ENCODE measurements at places on chromosomes 2 and 18.

DNA sequence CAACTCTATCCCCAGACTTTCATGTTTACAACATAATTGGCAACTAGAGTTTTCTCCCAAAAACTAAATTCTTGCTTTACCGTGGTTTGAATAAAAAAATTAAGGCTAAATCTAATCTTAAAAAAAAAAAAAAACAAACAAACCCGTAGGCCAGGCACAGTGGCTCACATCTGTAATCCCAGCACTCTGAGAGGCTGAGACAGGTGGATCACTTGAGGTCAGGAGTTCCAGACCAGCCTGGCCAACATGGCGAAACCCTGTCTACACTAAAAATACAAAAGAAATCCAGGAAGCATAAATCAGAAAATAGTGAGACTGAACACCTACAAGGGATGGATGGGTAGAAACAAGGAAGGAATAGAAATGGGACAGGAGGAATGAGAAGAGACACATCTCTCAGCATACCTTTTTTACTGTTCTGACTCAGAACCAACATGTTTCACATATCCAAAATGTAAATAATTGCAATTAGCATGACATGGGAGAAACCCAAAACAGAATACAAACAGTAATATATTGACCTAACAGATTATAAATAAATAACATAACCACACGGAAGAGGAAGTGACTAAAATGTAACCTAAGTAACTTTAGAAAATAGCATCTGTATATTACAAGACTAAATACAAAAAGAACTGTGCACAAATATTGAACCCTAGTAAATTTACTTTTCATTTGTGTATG, 17.5 kb downstream of the MGAT4A start:
- DNase-seq = no peak

DNA sequence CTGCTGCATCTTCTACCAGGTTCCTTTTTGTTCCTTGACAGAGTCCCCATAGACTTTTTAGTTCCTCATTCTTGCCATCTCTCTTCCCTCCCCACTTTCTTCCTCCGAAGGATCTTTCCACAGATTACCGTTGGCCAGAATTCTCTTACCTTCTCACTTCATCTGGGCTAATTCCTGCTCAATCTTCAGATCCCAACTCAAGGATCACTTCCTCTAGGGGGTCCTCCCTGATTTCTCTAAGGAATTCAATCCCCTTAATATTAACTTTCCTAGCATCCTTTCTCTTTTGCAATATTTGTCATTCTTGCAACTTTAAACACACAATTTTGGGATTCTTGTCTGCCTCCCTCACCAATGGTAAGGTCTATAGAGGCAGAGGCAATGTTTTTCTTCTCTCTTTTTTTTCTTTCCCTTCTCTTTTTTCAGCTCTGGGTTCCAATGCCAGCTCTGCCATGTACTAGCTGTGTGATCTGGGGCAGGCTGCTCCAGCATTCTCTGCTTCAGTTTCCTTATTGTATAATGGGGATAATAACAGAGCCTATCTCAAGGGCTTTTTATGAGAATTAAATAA, 5.4 kb upstream of the KCNE4 start:
- DNase-seq = no peak

GRCh38 chr18:26008619-26009018, 81.8 kb downstream of the SS18 start:
- no peak for DNase-seq

- no peak for DNase-seq
Measured at GRCh38 chr2:177204417-177204816, 8.2 kb upstream of the HNRNPA3 start.

DNA sequence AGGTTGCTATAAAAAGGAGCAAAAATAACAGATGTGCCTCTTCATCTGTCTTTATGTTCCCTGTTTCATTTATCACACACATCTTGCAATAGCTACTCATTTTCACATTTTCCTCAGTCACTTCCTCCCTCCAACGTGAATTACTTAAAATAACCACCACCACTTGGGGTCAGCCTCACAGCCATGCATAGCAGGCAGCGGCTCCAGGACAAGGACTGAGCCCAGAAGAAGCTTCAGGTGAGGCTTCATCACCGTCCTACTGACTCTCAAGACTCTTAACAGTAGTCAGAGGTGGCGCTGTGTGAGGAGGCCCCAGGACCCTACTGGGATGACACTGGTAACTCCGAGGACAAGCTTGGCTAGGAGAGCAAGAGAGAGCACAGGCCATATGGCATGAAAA, 15.5 kb upstream of the ST8SIA5 start:
- DNase-seq = no peak

DNA sequence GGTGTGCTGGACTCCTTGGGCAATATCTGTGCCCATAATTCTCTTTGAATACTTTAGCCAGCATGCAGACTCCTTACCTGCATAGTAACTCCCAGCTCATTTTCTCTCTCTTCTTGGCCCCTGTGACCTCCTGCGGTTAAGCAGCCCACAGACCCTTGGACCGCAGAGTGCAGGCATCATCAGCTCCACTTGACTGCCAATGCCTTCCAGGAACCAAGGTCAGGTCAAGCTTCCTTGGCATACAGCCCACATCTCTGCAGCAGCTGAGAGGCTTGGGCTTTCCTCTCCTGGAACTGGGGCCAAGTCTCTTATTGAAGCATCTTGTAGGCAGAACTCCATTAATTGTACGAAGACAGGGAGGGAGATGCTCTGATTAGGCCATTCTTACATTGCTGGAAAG, 130.1 kb upstream of the PIEZO2 start:
- no peak for DNase-seq

- no peak for DNase-seq
Measured at GRCh38 chr2:189147361-189147760, 32.2 kb downstream of the COL5A2 start.

GRCh38 chr2:42787424-42787787, 5.0 kb downstream of the HAAO start:
- DNase-seq = no peak

DNA sequence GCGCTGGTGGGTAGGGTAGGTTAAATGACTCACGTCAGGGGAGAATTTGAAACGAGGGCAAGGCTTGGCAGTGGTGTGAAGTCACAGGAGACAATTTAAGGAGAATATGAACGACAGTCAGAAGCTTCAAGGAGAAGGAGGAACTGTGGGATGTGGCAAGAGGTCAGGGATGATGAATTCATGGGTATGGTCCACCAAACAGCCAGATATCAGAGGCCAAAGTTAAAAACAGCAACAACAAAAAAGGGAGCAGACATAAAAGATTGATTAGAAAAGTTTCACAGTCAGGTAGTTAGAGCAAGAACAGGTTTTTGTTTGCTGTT, 1.4 kb upstream of the ZNF396 start:
- no peak for DNase-seq

GRCh38 chr18:63109022-63109421, 210.5 kb downstream of the BCL2 start:
- no peak for DNase-seq

GRCh38 chr2:217402761-217403383, 543.0 kb upstream of the TNP1 start:
- DNase-seq = no peak

- no peak for DNase-seq
Measured at GRCh38 chr2:187748958-187749357, 194.7 kb upstream of the TFPI start.

DNA sequence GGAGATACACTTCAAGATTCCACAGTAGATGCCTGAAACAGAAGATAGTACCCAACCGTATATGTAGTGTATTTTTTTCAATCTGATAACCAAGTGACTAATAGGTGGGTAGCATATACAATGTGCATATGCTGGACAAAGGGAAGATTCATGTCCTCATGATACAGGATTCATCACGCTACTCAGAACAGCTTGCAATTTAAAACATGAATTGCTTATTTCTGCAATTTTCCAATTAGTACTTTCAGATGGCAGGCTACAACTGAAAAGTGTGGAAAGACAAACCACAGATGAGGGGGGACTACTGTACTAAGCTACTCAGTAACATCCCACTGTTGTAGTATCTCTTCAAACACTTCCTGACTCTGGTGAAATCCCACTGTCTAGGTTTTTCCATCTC, 3.7 kb downstream of the IER3IP1 start:
- DNase-seq = no peak

GRCh38 chr2:23699580-23699925, 227.4 kb downstream of the ATAD2B start:
- no peak for DNase-seq

DNA sequence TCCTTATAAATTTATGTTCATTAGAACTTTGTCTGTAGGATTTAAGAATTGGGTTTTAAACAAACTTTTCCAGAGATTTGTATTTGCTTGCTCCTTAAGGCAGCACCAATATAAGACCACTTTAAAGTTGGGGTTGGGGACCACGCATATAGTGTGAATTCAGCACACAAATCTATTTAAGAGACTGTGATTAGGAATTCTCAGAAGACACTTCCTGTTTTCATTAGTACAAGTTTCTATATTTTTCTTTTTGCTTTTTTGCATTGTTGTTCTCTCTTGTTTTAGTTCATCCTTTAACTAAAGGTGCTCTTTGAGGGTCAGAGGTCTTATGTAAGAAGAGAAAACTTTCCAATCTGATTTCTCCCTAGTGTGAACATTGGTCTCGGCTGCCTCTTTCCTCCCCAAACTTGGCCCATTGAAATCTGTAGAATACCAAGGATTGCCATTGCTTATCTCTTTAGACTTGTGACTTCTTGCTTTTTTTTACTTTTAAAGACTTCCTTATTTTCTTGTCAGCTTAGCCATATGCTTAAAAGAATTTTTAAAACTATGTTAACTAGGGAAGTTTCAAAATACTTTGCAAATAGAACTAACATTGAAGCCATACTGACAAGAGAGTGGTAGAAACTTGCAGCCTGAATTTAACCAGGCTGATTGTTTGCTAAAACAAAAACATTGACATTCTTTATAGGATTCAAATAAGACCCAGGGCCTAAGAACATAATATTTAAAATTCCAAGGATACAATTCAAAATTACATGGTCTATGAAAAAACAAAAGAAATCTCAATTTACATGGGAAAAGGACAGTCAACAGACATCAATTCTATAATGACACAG, 264.1 kb upstream of the FN1 start:
- no peak for DNase-seq

GRCh38 chr2:157782057-157782845, 93.9 kb downstream of the ACVR1 start:
- DNase-seq = no peak

- no peak for DNase-seq
Measured at GRCh38 chr2:790634-791245, 113.5 kb upstream of the TMEM18 start.

DNA sequence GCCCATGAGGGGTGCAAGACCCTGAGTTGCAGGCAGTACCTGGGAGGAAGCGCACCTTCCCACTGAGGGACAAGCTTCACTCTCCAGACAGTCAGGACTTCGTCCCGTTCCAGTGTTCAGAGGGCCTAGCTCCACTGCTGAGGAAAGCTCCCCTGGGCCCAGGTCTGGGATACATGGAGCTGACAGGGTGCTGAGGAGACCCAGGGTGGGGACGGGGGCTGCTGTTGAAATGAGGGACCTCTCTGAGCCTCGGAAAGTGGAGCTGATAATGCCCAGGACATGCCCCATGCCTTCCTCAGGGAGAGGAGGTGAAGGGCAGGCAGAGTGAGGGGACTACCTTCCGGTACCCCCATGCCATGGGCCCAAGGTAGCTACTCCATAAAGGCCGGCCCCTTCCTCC, 169.2 kb upstream of the MYCN start:
- no peak for DNase-seq

GRCh38 chr2:11168488-11168887, 13.2 kb downstream of the SLC66A3 start:
- DNase-seq = no peak

GRCh38 chr18:12001421-12001820, 20.1 kb downstream of the IMPA2 start:
- DNase-seq = no peak

GRCh38 chr18:61815885-61816470, 76.8 kb downstream of the RNF152 start:
- DNase-seq = no peak

- no peak for DNase-seq
Measured at GRCh38 chr2:219076253-219076652, 15.5 kb upstream of the IHH start.

GRCh38 chr18:46097431-46097800, 680 bp downstream of the ATP5F1A start:
- DNase-seq = no peak

DNA sequence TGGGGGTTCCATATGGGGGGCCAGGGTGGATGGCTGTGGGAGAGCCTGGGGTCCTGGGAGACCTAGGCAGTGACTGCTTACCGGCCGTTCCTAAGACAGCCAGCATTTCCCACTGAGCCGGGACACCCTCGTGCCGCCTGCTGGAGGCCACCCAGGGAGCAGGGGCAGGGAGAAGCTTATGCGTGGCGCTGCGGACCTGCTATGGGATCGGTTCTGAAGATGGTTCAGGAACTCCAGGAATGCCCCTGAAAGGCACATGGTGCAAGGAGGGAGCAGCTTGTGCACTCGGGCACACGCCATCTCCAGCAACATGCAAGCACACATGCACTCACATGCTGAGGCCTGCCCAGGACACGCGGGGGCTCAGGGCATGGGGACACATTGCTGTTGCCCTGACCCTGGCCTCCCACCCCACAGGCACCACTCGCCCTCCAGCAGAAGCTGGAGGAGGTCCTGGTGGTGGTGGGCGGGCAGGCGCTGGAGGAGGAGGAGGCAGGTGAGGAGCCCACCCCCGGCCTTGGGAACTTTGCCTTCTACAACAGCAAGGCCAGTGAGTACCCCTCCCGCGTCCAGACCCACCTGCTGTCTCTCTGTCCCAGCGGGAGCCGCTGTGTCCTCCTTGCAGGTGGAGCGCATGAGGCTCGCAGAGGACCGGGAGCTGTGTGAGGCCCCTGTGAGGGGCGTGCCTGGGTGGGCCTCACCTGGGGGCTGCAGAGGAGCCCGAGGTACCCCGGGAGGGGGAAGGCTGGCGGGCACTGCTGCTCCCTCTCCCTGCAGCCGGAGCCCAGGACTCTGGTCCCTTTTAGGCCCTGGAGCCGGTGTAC, 4.1 kb downstream of the KLHL30 start:
- DNase-seq = no peak

DNA sequence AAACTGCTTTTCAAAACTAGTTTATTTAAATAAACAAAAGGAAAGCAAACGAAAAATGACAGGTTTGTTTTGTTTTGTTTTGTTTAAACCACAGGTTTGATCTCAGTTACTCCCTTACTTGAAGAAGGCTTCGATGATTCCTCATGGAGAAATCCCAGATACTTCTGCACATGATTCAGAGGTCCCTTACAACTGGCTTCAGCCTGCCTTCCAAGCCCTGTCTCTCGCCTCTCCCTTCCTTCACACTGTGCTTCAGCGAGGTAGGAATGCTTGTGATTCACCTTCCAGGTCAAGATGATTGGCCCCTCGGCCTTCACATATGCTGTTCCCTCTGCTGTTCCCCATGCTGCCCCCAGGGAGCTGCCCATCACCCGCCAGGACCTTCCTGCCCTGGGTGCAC, 104.1 kb upstream of the ITGA6 start:
- no peak for DNase-seq

DNA sequence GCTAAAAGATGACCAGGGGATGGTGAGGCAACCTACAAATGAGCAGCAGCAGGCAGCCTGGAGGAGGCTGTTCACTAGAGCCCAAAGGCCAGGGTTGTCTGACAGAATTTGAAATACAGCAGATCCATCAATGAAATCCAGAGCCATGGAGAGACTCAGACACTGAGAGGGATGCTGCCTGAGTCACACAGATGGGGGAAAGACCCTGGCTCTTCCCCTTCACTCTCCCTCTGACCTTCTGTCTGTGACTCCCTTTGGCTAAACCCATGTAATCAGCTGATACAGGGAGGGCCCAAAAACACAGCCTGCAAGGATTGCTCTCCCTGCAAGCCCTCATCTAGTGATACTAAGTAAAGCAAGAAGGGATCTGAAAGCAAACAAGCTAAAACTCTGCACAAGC, 166.5 kb upstream of the SPOPL start:
- DNase-seq = no peak

GRCh38 chr2:71803398-71803797, 344.3 kb downstream of the CYP26B1 start:
- no peak for DNase-seq
